ENCODE measurements at places on chromosomes 11 and 22. TPM values are rescaled to one million over a fixed set of nuclear protein-coding genes. Genes with fewer than 3 reads are reported as not detected.

LRRN4CL gene
- 8.5 TPM for total RNA-seq

FAM83F gene
- not detected for total RNA-seq

MYOD1 gene
- total RNA-seq: not detected

GLB1L2 gene
- 1.7 TPM for total RNA-seq

MS4A3 gene
- not detected for total RNA-seq

PTPRJ gene
- total RNA-seq: 2.4 TPM

KCNQ1 gene
- total RNA-seq: 0.10 TPM

LIF gene
- 0.54 TPM for total RNA-seq

APOA4 gene
- total RNA-seq: not detected

IGF2 gene
- total RNA-seq: 10.5 TPM

DGCR8 gene
- total RNA-seq: 16.5 TPM

SCUBE2 gene
- total RNA-seq: 1.4 TPM

ABCC8 gene
- not detected for total RNA-seq

YAP1 gene
- total RNA-seq: 102 TPM

MISFA gene
- not detected for total RNA-seq

CNGA4 gene
- not detected for total RNA-seq

OR51B2 gene
- not detected for total RNA-seq

SERHL2 gene
- 3.6 TPM for total RNA-seq

KRTAP5-7 gene
- total RNA-seq: not detected

TMEM45B gene
- total RNA-seq: not detected

XNDC1N gene
- total RNA-seq: 1.5 TPM

FGF3 gene
- total RNA-seq: not detected

FAM180B gene
- not detected for total RNA-seq

TMEM138 gene
- total RNA-seq: 15.7 TPM

All from cardiac ventricle fibroblast (primary cell).